ENCODE measurements at places on chromosomes 7 and 10.
A peak's percentile ranks its signal among the peaks of the same experiment; 100 is the strongest.

DNA sequence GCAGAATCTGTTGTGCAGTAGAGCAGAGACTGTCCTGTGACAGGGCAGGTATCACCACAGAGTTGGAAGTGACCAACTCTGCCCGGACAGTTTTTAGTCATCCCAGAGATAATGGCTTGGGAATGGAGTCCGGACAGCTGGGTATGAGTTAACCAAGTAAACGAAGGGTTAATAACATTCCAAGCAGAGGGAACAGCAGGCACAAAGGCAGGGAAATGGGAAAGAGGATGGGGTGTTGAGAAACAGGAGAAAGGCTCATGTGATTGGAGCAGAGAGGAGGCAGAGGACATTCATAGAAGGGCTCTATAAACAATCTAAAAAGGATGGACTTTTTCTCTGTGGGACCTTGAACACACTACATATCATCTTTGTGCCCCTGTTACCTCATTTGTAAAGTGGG is 132.2 kb upstream of the YAE1 start:
- DNase-seq, result no peak

DNA sequence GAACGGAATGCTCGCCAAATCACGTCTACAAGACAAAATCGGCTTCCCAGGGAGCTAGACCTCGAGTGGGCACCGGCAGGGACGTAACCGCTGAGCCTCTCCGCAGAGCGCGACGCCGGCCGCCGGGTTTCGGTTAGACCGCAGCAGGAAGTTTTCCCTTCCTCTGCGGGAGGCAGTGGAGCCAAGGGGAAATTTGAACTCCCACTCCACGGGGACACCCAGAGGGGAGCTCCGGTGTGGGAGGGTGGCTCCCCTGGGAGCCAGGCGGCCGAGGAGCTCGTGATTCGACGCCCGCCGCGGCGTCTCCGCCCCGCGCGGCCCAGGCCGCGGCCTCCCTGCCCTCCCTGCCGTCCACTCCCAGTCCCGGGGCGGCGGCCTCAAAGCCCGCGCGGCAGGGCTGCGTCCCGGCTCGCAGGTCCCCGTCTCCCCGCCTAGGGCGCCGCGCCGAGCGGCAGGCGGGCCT is 426 bp downstream of the SYPL1 start:
- DNase-seq, result no peak

DNA sequence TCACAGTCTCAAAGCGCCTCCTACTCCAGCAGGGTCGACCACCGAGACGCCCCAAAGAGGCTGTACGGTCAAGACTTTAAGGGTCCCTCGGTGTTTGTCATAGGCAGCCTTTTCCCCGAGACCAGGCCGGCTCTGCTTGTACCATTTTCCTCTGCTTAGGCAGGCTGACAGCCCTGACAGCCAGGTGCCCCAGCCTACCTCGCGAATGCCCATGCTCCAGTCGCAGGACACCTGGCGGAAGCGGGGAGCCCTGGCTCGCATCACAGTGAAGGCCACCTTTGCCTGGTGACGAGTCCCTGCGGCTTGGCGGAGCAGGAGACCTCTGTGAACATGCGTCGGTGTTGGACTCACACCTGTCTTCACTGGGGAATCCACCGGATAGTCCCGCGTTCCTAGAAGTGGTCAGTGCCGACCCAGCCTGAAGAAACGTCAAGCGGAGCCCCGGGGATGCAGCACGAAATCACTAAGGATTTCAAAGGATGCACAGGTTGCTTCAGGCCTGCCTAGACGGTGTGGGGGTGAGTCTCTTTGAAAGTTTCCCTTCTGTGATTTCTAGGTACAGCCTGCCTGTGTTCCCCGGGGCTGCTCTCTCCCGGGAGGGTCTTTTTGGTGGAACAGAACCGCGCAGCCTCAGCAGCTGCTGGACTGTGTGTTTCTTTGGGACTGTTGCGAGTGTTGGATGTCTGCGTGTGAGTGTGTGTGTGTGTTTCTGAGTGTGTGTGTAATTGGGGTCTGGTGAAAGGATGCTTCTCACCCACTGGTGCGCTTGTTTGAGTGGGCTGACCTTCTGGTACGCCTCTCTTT is 30.5 kb upstream of the ZNF273 start:
- DNase-seq, result no peak

DNA sequence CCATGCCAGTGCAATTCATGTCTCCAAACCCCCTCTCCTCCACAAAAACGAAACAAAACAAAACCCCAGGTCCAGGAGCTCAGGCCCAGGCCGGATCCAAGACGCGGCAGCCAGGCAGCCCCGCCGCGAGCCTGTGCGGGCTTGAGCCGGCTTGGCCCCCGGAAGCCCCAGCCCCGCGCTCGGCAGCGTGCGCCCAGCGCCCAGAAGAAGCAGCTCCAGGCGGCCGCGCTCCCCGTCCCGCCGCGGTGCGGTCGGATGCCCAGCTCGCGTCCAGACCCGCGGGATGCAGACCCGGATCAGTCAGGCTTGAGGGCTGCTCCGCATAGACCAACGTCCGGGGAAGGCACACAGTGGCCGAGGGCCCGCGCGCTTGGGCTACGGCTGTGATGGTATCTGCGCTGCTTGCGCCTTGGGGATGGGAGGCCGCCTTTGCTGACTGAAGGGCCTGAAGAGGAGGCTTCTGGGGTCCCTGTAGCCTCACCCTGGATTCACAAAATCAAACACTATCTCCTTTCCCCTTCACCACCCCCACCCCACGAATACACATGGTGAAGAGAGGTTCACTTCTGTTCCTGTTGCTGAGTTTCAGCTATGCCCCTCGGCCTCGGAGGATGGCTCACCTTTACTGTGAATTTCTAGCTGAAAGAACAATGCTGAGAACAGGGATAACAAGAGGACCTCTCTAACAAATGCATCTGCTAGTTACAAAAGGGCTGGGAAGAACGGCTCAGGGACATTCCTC is 79.9 kb upstream of the EN2 start:
- DNase-seq, result no peak

- DNase-seq, result no peak
These were observed 10.3 kb upstream of the STK17A start for GRCh38 chr7:43572516-43573049.

- no peak for DNase-seq
These were observed 265.1 kb downstream of the FGFR2 start for GRCh38 chr10:121332829-121333765.

DNA sequence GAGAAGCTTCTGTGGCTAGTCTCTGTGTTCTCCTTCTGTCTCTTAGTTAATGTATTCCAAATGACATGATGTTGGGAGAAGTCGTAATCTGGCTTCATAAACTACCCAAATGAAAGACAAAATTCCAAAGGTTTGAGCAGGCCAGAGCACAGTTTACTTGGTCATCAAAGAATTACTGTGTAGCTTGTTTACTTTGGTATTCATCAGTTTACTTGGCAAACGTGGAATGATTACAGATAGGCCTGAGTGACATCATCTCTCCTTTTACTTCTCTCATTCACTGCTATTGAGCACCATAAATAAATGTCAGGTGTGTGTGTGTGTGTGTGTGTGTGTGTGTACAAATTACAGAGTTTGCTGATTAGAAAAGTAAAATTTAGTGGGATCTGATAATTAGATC is 327.3 kb downstream of the PHTF2 start:
- DNase-seq, result no peak

- no peak for DNase-seq
These were observed 8.2 kb upstream of the MAGI2 start for GRCh38 chr7:79461660-79462059.

DNA sequence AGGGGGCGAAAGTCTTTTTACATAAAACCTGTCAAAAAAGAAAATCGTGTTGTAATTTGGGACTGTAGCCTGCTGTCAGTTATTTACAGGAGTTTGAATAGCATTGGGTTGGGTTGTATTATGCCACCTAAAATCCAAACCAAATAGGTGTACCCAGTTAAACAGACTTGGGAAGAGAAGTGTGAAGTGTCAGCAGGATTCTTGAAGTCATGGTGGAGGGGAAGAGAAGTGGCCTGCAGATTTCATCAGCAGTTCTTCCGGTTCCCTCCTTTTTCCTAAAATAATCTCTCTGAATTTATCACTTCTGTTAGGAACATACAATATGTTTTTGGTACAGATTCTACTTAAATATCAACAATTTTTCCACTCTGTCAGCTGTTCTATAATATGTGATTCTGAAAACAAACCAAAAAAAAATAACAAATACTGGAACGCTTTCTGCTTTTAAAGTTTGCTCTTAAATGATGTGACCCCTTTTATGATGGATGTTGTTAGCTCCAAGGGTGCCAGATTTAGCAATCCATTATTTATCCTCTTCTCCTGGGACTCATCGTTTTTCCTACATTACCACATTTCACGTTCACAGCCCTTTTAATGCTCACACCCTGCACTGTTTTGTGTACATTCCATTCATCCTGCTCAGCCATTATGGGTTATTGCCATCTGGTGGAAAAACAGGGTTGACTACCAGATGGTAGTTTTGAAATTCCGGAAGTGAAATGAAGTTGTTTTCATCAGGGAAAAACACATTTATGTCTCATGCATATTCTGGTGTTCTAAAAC is 18.7 kb upstream of the ARHGAP12 start:
- no peak for DNase-seq

- DNase-seq, result no peak
These were observed 54.0 kb downstream of the MTURN start for GRCh38 chr7:30188811-30189210.

DNA sequence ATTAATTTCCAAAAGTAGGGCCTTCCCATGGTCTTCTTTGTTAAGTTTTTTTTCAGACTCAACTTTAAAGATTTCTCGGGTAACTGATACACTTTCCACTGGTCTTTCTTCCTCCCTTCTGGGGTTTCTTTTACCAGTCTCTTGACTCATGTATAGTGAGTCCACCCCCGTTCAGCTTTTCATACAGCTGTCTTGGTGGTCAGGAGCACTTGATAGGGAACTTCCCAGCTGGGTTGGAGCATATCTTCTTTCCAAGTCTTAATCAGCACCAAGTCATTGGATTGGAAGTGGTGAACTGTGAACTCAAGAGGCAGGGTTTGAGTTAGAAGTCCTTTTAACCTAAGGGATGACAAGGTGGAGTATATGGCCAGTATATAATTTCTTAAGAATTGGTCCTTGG is 29.2 kb upstream of the ELOVL3 start:
- DNase-seq, result no peak

GRCh38 chr10:127148066-127148932 is 48.1 kb downstream of the INSYN2A start:
- DNase-seq, result no peak

DNA sequence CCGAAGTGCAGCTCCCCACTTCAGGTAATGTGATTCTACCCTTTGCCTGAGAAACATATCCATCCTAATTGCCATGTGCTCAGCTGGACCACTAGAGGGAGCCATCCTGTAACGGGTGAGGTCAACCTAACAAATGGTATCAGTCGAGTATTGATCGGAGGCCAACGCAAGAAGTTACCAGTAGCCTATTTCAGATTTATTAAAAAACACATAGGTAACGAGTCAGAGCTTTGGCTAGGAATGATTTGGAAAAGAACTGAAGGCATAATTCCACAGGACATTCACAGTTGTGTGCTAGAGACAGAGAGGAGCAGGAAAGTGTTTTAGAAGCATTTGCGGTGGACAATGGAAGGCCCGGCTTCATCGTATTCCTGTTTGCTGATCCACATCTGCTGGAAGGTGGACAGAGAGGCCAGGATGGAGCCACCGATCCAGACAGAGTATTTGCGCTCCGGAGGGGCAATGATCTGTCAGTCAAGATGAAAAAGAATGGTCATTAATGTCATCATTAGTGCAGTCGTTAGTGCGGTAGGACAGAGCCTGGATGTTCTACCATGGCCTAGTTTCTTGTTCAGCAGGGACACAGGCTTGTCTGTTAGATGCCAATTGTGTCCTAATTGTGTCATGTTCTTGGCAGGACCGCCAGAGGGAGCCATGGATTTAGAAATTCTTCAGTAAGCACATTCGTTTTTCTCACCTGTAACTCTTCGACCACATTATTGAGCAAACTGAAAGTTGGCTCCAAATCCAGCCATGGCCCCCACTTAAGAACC is 17.5 kb downstream of the ACTA2 start:
- DNase-seq, result peak; percentile 29

DNA sequence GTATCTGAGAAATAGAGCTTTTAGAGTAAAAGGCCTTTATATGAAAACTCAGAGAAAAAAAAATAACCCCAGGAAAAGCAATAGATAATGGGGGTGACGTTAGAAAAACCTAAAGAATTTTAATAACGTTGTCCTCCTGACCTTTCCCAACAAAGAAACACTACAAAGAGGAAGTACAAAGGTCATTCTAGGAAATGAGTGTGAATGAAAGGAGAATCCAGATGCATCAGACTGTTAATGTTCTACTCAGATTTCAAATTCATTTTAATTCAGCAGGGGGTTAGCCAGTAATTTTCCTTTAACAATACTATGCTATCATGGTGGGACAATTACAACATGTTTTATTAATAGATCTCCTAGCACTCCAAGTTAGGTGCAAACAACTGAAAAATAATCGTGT is 73.8 kb upstream of the CDK1 start:
- no peak for DNase-seq

GRCh38 chr10:88395677-88396076 is 187.4 kb downstream of the RNLS start:
- DNase-seq, result no peak

GRCh38 chr7:78720066-78720465 is 733.4 kb downstream of the MAGI2 start:
- no peak for DNase-seq

DNA sequence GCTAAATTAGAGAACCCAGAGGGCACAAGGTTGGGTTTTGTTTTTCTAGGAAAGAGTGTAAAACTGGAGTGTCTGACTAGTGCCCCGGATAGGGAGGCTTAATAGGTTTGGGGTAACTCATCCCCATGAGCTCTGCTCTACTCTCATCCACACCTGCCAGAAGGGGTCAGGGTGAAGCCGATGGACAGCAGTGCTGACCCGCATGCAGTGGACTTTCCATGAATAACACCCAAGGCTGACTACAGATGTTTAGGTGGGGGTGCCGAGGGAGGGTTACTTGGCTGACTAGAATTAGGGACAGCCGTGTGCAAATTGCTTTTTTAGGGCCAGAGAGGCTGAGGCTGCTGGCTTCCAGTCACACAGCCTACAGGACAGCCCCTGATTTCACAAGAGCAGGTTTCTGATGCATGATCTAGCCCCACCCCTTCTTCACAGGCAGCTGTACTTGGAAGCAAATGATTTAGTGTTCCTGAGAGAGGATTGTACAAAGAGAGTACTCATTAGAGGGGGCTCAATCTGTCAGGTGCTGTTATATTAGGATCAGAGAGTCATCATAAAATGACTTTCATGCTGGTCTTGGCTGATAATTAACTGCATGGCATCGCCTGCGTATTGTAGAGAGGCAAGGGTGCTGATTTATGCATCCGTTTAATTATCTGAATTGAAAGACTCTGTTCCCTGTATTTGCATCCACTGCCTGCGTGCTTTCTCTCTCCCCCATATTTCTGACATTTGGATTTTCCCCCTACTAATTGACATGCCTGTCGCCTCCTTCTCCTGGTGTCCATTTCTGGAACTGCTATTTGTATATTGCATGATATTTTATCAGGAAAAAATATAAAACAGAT is 9.5 kb downstream of the INHBA start:
- DNase-seq, result no peak

DNA sequence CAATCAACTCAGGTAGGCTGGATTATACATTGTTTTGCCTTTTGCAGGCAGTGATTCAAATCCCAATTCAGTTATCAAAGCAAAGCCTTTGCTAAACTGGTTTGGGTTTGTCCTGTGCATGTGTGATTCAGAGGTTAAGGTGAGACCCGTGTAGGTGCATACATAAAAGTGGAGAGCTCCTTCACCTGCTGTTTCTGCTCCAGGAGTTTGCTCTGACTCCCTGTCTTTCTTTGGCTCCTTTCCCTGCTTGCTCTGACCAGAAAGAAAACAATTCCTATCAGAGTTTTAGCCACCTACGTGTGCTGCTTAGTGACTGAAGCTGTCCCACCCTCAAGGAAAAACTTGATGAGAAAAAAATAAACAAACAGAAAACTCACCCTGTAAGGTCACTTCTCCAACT is 101.1 kb downstream of the TPST1 start:
- DNase-seq, result no peak

GRCh38 chr7:53984776-53985175 is 557.4 kb upstream of the VSTM2A start:
- DNase-seq, result no peak

All from progenitor cell of endocrine pancreas (in vitro differentiated cells).